ENCODE measurements at places on chromosomes 1 and 21. TPM values are rescaled to one million over a fixed set of nuclear protein-coding genes. Genes with fewer than 3 reads are reported as not detected.

The FALEC gene
- 0.80 TPM for polyA plus RNA-seq

The ALPL gene
- polyA plus RNA-seq, result 0.31 TPM

GRCh38 chr1:151813271-151813977, 8.2 kb upstream of the LINGO4 start:
- DNase-seq, result no peak

The THEM5 gene
- polyA plus RNA-seq, result not detected

GRCh38 chr1:21909286-21909759, 27.8 kb downstream of the HSPG2 start:
- no peak for DNase-seq

The C1QA gene
- polyA plus RNA-seq, result not detected

DNA sequence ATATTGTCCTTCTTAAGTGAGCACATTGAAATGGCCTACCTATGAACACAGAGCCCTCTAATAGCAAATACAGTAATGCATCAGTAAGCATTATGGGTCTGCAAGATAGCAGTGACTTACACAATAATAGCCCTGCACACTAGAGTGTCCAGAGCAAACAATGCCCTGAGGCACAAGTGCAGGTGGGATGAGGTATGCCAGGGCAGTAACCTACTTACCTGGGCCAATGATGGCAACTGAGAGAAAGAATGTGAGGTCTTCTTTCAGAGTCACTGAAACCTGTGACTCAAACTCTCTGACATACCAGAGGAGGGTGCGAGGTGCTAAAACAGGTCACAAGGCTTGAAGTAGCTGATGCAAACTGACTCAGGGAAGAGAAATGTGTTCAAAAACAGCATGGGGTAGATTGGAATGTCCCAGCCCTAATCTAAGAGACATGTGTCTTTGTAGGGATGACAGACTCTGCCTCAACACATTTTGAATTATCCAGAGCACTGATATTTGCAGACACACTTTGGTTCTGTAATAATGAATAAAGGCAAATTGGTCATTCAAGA, 168.5 kb upstream of the RUNX1 start:
- peak; percentile 48 for DNase-seq

DNA sequence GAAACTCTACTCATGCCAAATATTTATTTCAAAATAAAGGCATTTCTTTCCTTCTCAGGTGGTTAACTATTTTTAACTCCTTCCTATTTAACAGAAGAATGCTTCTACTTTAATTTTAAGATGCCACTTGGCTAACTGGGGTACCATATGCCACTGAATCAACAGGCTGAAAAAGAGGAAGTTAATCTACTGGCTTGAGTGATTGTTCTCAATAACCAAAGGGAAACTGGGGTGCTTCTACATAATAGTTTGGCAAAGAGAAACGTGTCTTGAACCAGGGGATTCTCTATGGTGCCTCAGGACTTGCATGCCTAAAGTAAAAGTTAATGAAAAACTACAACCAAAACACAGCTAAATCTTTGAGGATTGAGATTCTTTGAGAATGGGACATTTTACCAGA, 142.6 kb downstream of the DENND1B start:
- DNase-seq, result no peak

GRCh38 chr1:37084013-37084412, 49.7 kb upstream of the GRIK3 start:
- no peak for DNase-seq

- no peak for DNase-seq
Observed at GRCh38 chr1:165248969-165249571, 107.4 kb downstream of the LMX1A start.

DNA sequence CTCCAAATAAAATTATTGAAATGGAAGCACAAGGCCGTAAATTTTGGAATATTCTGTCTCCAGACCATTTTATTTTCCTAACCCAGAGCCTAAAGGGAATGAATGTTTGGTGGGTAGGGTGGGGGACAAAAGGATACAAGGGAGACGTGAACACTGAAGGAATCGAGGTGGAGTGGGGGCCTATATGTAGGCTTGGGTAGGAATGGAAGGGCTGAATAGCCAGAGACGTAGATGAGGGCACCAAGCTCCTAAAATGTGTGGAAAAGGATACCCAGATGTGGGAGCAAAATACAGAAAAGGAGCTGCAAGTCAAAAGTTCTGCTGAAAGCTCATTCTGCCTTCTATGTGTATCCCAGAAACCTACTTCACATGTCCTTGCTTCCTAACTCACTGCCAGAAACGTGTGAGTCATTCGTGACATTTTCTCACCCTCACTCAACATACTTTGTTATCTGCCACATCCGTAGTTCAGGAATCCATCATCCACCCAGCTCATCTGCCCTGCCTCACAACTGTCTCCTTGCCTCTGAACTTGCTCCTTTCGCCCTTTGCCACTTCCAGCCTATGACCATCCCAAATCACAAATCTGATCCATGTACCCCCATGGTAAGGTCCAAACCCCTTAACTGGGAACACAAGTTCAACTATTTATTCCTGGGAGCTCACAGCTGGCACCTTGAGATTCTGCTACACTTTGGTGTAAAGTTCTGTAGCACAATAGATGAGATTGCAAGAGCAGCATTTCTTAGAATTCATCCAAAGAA, 84.1 kb upstream of the PRDX6 start:
- DNase-seq, result peak; percentile 53

GRCh38 chr1:6445062-6445763, 20.6 kb downstream of the ESPN start:
- peak; percentile 60 for DNase-seq

The PROK1 gene
- polyA plus RNA-seq, result not detected

- DNase-seq, result no peak
Observed at GRCh38 chr21:25490742-25491141, 116.5 kb downstream of the MRPL39 start.

DNA sequence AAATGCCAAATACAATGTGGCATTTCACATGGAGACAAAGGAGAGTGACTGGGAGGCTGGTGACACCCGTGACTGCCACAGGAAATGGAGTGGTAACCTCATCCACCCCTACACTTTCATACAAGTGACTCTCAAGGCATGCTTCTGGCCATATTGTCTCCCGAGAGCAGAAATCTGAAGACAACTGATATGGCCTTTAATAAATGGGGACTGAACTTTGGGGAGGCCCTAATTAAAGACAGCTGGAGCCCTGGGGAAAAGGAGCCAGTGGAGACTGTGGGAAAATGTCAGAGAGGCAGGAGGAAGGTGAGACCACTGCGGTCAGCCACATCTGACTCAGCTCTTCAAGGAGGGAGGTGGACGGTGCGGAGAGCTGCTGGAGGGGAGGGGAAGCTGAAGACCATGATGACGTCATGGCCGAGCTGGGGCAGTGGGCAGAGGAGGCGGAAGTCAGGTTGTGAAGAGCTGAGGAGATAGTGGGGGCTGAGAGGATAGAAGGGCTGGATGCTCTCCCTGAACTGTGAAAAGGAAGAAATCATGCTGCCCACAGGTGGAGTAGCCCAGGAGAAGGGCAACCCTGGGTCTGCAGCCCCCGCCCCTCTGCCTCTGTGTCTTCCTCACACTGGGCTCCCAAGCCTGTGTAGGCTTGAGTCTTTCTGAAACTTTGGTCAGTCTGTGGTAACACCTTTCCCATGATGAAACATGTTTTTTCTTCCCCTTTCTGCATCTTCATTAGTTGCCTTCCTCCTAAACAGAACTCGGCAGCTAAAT, 14.0 kb upstream of the NCF2 start:
- DNase-seq, result no peak

GRCh38 chr1:54728027-54728426, 12.4 kb downstream of the TTC4 start:
- DNase-seq, result no peak

The MT1HL1 gene
- polyA plus RNA-seq, result not detected

The DIRAS3 gene
- polyA plus RNA-seq, result 1.8 TPM

DNA sequence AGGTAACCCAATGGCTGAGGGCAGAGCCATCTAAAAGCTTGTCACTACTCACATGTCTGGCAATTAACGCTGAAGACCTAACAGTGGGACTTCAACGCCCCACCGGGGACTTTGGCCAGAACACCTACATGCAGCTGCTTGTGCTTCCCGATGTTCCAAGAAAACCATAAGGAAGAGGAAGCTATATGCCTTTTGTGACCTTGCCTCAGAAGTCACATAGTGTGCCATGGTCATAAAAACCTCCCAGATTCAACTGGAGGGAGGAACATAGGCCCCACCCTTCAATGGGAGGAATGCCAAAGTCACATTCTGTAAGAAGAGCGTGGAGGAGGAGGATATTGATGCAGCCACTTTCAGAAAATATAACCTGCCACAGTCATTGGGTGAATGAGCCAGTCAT, 147.8 kb upstream of the MAGI3 start:
- DNase-seq, result no peak

- no peak for DNase-seq
Observed at GRCh38 chr1:207172885-207173284, 68.9 kb downstream of the C4BPA start.

DNA sequence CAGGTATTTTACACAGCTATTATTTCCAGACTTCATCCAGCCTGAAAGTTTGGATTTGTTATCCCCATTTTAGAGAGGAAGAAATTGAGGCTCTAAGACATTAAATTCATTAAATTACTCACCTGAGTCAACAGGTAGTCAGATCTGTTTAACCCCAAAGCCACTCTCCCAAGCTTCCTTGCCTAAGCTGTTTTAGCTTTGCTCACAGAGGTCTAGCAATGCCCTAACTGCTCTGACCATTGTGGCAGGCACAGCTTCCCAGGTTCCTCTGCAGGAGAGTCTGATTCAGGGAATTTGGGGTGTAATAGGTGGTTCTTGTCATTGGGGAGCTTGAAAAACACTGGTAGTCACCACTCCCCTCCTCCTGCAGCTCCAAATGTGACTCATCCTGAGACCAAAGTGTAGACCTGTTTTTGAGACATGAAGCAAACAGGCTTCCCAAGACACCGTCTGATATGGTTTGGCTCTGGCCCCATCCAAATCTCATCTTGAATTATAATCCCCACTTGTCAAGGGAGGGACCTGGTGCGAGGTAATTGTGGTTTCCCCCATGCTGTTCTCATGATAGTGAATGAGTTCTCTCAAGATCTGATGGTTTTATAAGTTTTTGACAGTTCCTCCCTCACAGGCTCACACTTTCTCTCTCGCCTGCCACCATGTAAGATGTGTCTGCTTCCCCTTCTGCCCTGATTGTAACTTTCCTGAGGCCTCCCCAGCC, 142.8 kb upstream of the DNAH14 start:
- no peak for DNase-seq

GRCh38 chr1:193367863-193368262, 181.4 kb upstream of the B3GALT2 start:
- no peak for DNase-seq

The AHCYL1 gene
- 133 TPM for polyA plus RNA-seq

- DNase-seq, result peak; percentile 28
Observed at GRCh38 chr1:93753791-93754763, 72.4 kb upstream of the BCAR3 start.

GRCh38 chr1:42852608-42852980, 6.2 kb downstream of the ZNF691 start:
- DNase-seq, result no peak

- DNase-seq, result no peak
Observed at GRCh38 chr1:52759908-52760307, 33.7 kb downstream of the ZYG11B start.

DNA sequence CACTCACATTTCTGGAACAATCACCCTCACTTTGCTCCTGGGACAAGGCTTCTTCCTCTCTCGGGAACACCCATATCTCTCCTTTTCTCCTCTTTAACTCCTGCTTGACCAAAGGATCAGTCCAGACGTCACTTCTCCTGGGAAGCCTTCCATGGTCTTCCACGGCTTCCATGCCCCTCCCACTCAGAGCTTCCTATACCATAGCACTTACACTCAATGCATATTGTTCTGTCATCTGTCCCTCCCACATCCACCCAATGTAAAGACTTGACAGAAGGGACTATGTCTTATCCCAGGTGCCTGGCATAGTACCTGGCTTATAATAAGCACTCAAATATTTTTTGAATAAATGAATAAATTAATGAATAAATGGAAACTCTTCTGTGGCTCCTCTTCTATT, 28.2 kb downstream of the CD34 start:
- no peak for DNase-seq

The RNPEP gene
- polyA plus RNA-seq, result 69.8 TPM

GRCh38 chr1:36408479-36408878, 10.8 kb upstream of the LSM10 start:
- no peak for DNase-seq

DNA sequence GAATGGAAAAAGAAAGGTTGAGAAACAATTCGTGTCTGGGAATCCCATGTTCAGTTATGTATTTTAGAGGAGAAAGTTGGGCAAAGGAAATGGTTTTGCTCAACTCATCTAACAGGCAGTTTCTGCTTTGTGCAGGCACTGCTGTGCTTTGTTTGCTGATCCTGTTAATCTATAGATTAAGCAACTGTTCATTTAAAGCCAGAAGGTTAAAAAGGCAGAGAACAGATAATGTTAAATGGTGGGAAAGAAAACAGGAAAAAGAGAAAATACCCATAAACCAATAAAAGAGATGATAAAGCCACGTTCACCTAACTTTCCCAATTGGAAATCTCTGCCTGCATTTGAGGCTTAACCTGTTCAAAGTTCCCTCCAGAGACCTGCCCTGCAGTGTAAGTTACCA, 70.0 kb downstream of the APP start:
- DNase-seq, result no peak

DNA sequence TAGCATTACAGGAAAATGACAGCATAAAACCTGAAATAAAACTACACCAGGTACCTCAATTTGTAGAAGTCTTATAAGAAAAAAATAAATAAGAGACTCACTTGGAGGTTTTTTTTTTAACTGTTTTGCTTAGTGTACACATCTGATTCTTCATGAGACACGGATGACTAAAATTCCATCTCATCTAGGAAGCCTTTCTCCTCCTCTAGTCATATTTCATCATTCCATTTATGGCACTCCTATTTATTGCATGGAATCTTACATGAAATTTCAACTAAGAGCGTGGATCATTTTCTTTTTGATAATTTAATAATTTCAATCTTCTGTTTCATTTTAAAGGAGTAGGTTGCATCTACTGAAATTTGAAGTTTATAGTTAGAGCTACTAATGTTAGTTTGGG, 1.6 kb upstream of the PTGS2 start:
- DNase-seq, result peak; percentile 26

The KCNA3 gene
- not detected for polyA plus RNA-seq

DNA sequence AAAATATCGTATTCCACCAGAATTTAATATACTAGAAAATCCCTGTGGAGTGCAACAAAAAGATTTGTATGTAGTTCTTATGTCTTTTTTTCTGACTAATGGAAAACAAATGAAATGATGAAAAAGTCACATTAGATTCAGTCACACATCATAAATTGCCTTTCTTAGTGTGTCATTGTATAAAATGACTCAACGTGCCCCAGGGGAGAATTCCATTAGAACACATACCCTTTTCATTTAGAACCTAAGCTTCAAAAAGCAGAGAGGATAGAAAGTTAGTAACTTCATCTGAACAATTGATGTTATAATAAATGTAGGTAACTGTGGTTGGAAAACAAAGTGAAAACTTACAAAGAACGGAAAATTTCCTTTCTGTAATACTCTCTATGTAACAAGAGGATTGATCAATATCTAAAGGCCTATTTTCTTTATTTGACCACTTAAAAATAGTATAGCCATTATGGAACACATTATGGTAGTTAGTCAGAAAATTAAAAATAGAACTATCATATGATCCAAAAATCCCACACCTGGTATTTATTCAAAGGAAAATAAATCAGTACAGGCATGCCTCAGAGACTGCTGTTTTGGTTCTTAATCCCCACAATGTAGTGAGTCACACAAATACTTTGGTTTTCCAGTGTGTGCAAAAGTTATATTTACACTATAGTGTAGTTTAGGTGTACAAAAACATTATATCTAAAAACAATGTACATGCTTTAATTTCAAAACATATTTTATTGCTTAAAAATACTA, 1016.1 kb downstream of the KCNT2 start:
- DNase-seq, result no peak

GRCh38 chr1:11414926-11415538, 63.9 kb upstream of the DISP3 start:
- DNase-seq, result no peak

GRCh38 chr1:117674521-117675400, 68.9 kb downstream of the TENT5C start:
- DNase-seq, result peak; percentile 22
